Dorsolateral prefrontal cortex (tissue), 122 donors: ENCODE measurements at places on chromosomes 12 and 14. TPM values are rescaled to one million over a fixed set of nuclear protein-coding genes. Genes with fewer than 3 reads are reported as not detected.

GRCh38 chr14:67583711-67584644 is 16.1 kb downstream of the PIGH start:
- no peak for DNase-seq

- DNase-seq = no peak
Observed at GRCh38 chr12:11688379-11688778, 38.9 kb downstream of the ETV6 start.

DNA sequence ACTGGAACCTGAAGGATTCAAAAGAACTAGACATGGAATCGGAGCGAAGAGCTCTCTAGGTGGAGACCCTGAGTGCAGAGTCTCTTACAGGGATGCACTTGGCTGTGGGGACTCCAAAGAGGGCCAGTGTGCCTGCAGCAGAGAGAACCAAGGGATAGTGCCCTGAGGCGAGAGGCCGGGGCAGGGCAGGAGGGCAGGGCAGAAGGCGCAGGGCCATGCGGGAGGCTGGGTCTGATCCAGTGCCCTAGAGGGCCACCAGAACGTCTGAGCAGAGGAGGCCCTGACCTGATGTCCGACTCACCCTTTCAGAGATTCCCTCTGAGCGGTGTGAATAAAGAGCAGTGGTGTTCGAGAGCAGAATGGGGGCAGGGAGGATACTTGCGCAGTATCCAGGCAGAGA is 205.4 kb upstream of the FKBP4 start:
- DNase-seq = no peak

- DNase-seq = no peak
Observed at GRCh38 chr14:77076113-77076631, 21.9 kb upstream of the CIPC start.

DNA sequence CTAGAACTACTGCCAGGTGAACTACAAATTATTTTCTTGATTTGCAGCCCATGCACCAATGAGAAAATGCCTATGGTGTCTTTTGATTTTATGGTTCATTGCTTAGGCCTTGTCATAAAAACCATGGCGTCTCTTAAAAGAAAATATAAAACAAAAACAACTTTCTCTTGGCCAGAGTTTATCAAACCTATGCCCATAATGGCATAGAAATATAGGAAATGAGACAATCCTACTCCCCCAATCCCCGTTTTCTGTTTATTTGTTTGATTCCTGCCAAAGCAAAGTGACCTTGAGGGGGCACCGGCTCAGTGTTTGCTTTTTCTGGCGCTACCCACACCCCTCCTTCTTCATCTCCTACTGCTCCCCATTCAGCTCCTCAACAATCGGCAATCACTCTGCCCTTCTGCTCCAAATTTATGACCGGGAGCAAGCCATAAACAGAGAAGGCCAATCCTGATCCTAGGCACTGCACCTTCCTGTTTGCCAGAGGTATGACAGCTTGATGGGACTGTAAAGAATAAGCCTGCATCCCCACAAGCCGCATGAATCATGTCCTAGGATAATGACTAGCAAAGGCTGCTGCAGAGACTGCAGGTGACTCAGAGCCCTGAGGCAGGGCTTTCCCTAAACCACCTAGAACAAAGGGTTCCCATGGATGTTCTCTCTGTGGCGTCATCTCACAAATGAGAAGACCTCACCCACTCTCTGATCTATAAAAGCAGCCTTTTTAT is 874.9 kb downstream of the NRXN3 start:
- peak; percentile 39 for DNase-seq

DNA sequence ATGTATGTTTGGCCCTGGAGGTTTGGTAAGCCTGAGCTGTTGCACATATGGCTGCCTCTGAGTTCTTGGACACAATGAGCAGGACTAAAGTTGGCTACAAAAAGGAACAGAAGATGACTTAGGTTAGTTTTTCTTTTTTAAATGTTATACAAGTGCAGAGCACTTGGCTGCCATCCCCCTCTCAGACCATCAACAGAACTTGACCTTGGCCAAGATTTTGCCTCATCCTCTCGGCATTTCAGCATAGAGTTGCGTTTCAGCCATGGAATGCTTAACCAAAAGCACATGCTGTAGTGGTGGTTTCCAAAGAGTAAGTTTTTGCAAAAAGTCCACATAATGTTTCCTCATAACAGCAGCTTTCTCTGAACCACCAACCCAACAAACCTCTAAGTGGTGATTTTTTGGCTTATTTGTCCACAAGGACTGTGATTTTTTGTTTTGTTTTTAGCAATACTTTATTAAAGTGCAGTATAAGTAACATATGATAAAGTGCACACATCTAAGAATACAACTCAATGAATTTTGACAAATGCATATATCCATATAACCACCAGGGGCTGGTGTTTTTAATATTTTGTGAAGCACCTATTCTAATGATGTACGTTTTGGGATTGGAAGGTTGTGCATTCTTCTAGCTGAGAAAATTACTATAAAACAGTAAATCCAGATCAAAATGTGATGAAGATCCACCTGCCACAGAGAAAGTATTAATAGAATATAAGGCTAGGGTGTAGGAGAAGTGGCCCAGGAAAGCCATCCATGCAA is 12.1 kb upstream of the GALNT16 start:
- no peak for DNase-seq

DNA sequence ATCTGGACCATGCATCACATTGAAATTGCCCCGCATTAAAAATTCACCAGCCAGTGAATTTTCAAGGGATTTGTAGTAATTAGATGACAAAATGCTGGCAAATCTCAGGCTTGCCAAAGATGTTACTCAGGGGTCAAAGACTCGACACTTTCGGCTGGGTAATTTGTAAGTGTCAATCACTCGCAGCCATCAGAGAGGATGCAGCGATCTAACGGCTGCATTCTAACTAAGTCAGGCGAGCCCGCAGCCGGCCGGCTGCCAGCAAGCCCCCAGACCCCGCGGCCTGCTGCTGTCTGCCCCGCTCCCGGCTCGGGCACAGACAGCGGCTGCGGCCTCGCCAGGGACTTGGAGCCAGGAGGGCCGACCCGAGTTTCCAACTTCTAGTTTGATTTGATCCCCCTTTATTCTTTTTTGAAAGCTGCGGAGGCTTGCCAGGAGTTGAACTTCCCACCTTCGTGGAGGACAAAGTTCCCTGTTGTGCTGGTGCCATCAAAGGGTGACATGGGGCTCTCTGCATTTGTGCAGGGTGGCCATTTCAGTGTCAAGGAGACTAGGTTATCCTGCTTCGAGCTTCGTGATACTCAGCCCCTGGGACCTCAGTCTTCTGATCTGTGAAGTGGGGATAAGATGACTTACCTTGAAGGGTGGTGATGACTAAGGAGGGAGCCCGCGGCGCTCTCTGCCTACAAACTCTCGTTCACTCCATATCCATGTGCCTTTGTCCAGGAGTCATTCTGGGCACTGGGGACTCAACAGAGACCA is 169.9 kb downstream of the RBM19 start:
- no peak for DNase-seq

DNA sequence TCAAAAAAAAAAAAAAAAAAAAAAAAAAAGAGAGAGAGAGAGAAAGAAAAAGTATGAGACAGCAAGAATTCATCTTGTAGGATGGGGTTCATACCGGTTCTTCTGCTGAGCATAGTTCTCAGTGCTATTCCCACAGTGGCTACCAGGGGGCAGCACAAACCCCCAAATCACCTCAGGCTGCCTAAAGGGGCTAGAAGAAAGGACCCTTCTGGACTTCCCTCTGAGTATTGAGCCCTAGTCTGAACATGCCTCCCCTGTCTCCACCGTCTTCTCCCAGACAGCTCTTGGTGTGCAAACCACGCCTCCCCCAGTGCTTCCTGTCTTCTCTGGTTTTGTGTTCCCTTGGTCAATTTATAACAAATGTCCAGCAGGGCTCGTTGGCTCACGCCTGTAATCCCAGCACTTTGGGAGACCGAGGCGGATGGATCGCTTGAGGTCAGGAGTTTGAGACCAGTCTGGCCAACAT is 31.3 kb upstream of the SMUG1 start:
- peak; percentile 84 for DNase-seq

- no peak for DNase-seq
Observed at GRCh38 chr14:53146739-53147138, 6.4 kb downstream of the DDHD1 start.

DNA sequence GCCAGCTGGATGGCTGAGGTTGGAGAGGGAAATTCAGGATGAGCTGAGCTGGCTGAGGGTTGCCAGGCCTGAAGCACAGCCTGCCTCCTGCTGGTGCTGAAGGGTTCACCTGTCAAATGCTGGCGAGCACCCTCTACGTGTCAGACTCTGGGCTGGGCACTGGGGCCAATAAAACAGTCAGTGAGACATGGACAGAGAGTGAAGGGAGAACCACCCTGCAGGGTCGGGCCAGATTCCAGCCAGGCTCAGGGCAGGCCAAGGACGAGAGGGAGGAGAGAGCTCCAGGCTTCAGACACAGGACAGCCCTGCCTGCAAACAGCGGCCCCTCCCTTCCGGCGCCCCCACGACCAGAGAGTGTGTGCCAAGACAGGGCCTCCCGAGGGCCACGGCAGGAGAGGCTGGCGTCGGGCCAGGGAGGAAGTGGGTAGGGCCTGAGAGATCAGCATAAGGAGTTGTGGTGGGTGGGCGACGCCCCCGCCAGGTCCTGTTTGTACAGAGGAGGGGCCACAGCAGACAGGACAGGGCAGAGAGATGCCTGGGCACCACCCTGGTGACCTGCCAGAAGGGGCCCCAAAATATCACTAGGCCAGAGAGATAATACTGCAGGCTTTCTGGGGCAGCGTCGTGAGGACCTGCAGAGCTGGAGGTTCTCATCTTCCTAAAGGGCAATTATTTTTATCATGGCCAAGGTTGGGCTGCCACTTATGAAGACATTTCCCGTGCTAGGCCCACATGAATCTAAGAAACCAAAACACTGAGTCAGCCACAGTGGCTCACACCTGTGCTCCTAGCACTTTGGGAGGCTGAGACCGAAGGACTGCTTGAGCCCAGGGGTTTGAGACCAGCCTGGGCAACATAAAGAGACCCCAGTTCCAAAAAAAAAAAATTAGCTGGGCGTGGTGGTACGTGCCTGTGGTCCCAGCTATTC is 73.1 kb upstream of the GPR68 start:
- no peak for DNase-seq

- DNase-seq = no peak
Observed at GRCh38 chr12:4745249-4745648, 25.0 kb downstream of the GALNT8 start.

- no peak for DNase-seq
Observed at GRCh38 chr12:124749725-124750124, 113.9 kb downstream of the SCARB1 start.

DNA sequence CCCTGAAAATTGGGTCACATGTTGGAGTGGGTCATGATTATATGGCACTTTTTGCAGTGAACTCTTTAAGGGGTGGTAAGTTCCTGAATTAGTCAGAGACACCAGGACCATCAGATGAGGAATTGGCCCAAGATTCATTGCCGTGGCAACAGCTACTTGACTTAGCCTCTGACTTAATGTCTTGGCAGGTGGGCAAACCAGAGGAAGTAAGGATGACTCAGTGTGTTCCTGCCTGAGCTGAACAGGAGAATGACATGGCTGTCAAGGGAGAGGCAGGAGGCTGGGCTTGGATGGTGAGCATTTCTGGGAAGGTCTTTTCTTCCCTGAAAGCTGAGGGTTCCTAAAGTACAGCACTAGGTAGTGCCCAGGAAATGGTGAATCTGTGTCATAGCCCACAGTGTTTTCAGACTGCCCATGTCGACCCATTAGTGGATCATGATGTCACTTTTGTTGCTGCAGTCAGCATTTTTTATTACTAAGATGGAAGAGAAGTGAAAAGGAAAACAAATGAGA is 170.1 kb upstream of the PWP1 start:
- DNase-seq = no peak

DNA sequence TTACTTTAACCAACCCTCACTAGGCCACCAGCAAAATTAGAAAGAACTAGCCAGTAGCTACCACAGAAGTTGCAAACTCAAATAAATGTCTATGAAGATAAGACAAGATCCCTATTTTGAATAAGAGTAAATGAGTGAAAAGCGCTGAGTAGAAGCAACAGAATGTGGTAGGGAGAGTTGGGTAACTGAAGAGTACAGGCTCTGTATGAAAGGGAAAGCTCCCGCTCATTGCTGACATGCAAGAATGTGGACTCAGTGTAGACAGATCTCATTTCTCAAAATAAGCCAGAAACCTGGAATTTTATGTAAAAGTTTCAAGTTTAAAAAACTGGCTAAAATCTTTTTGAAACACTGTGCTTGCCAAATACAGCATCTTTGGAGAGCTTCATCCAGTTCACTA is 63.9 kb downstream of the NAV3 start:
- no peak for DNase-seq

Gene RERG
- 8.4 TPM for total RNA-seq

Gene PTCSC3
- total RNA-seq = not detected

Gene PABPN1
- total RNA-seq = 144 TPM

Gene PLEKHH1
- 87.5 TPM for total RNA-seq

Gene NANOG
- total RNA-seq = 0.10 TPM

Gene PRR13
- 87.4 TPM for total RNA-seq

Gene TESPA1
- 125 TPM for total RNA-seq

Gene MYBPC1
- total RNA-seq = 35.6 TPM

Gene AJUBA
- total RNA-seq = 2.7 TPM

Gene FAM186B
- total RNA-seq = not detected

Gene GON7
- 11.0 TPM for total RNA-seq

Gene PDZRN4
- total RNA-seq = 13.2 TPM

Gene FERMT2
- total RNA-seq = 76.3 TPM

Gene ADSS1
- 9.0 TPM for total RNA-seq
